ENCODE measurements at places on chromosomes 5 and 9. TPM values are rescaled to one million over a fixed set of nuclear protein-coding genes. Genes with fewer than 3 reads are reported as not detected.

The SOX30 gene
- not detected for total RNA-seq

The FAXDC2 gene
- total RNA-seq: 12.5 TPM

The ANKRD34B gene
- not detected for total RNA-seq

DNA sequence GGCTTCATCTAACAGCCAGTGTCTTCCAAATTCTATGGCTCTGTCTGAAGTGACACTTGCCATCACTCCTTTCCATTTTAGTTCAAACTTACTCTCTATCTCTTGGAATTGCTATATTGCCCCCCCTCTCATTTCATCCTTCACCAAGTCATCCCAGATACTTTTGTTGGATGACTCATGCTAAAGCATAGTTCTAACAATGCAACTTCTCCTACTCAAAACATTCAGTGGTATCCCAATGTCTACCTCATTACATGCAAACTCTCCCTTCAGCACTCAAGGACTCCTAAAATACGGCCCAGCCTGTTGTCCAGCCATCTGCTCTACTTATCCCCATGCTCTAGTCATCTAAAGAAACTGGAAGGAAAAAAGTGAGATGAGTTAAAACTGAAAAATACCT lies 171.6 kb downstream of the RASEF start:
- DNase-seq: no peak

- no peak for DNase-seq
Observed at GRCh38 chr5:139167952-139168720, 30.0 kb downstream of the SIL1 start.

DNA sequence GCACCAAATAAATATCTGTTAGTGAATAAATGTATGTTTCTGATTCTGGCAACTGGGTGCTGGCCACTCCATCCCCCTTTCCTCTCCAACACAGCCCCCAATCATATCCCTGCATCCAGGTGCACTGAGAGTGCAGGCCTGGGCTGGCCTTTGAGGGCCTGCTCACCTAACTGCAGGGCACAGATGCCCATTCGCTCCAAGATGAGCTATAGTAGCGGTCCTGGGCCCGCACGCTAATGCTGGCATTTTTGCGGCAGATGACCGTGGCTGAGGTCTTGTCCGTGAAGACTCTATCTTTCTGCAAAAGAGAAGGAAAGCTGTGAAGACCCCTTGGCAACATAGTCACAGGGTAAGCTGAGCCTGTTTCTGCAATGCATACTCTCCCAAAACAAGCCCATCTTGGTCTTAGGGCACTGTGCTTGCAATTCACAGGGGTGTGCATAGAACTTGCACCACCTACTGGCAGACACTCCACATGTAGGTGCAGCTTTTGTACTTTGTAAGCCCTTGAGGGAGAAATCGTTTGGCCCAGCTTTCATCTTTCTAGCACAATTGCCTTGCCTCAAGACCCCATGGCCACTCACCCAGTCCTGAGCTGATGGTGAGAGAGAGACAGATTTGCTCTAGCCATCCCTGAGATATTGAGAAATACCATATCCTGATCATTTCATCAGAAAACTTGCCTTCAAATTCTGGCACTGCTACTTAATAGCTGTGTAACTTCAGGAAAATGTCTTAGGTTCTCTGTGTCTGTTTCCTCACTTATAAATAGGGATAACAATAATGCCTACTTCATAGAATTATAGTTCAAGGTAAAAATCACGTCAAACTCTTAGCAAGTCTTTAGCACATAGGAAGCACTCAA lies 13.5 kb downstream of the IL12B start:
- DNase-seq: no peak

DNA sequence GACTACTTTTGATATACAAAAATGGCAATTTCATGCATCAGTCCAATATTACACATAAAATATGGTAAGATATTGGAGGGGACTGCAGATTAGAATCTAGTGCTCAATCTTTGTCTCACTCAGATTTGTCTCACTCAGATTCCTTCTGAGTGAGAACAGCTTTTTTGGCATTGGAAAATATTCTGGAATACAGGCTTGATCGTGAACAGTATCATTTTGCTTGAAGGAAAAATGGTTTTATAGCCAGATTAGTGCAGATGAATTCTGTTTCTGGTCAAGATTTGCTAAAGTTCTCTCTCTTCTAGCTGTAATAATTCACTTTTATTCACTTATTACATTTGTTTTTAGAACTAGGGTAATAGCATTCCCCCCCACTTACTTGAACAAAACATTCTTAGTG lies 51.2 kb downstream of the MAN2A1 start:
- no peak for DNase-seq

DNA sequence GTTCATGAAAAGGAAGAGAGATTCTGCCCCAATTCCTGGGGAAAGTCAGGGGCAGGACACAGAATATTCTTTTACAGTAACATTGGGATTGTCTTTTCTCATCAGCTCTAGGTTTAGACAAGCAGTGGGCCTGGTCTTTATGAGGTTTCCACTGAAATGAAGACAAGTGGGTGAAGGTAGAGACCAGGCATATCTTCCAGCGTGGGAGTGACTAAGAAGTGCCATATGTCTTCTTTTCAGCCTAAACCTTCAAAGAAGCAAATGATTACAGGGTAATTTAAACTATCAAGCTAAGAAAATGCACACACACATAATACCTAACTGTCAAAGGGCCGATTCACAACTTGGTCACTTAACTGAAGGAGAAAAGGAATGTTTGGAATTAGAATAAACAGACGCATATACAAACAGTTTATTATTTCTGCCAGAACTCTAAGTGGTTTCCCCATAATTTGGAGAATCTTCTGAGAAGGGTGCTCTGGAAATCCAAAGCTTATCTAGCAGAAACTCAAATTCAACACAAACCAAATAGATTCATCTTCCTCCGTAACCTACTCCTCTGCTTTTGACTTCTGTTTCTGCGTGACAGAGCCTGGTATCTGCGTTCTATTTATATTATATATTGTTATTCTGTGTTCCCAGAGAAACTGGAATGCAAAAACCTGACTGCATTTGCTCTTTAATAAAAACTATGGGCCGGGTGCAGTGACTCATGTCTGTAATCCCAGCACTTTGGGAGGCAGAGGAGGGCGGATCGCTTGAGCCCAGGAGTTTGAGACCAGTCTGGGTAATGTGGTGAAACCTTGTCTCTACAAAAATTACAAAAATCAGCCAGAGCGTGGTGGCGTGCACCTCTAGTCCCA lies 22.0 kb upstream of the TEK start:
- DNase-seq: no peak

DNA sequence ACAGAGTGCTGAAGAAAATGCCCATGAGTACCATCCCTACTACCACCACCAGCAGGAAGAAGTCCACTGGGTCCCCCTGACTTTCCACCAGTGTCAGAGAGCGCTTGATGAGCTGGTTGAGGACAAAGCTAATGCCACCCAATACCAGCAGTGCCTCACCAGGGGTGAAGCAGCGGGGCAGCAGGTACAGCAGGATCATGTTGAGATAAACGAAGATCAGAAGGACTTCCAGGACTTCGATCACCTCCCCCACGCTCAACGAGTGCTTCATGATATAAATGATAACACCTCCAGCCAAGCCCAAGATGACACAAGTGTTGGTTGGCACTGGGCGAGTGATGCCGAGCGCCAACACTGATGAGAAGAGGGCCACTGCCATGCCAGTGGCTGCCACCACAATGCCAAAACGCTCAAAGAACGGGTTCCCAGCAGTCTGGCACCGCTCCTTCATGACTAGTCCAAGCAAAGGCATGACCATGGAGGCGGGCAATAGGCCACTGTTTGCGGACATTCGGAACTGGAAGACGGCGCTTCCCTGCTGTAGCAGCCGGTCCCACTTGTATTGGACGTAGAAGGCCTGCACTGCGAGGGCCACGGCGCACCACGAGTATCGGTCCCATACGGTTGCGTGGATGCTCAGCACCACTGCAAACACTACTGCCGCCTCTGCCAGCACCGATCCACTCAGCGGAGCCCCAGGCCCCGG lies 679 bp downstream of the DOLK start:
- no peak for DNase-seq

All from gastrocnemius medialis (tissue), 4 donors.